Astrocyte of the hippocampus (primary cell): ENCODE measurements at places on chromosomes 12 and 14.
A peak's percentile ranks its signal among the peaks of the same experiment; 100 is the strongest.

DNA sequence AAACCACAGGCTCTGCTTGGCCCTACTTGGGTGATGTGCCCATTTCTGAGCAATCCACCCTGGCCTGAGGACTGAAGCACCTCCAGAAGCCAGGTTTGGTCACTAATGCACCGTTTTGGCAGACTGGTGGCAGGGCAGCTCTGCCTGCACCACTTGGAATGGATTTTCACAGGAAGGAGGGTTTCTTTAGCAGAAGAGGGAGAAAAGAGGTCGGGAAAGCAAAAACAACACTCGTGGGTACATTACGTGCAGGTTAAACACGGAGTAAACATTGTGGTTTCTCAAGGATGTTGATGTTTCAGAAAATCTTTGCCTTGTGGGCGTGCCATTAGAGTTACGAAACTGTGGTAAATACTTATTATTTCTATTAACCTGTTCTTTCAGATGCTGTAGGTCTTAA is 70.8 kb downstream of the KCNA5 start:
- no peak for DNase-seq

GRCh38 chr14:100062590-100062989 is 2.6 kb upstream of the EVL start:
- DNase-seq: no peak

DNA sequence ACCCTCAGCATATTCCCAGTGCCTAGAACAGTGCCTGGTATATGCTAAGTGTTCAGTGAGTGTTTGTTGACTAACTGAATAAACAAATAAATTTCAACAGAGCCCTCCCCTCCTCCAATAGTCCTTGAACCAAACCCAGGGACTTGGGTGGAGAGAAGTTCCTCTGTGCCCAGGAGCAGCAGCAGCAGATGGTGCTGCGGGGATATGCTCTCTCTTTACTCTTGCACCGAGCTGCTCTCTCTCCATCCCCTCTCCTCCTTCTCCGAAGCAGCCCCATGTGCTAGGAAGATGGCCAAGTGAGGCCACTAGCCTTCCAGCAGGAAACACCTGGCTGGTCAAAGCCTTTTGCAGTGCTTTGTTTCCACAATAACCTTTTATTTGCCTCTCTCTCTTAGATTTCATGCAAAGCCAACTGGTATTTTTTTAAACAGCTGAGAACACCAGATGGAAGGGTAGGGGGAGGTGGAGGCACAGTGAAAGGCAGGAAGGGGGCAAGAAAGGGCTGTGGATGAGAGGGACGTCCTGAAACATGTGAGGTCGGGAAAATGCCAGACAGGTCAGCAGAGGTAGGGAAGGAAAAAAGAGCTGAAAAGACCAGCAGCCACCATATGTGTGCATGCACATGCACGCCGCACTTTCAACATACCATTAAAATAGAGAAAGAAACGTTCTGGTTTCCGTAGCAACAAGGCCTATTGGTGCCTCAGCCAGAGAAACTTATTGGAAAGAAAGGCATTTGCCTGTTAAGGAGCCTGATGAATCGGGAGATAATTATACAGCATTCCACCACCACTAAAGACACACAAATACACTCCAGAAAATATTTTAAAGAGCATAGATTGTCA is 78.9 kb downstream of the EMP1 start:
- DNase-seq: no peak

DNA sequence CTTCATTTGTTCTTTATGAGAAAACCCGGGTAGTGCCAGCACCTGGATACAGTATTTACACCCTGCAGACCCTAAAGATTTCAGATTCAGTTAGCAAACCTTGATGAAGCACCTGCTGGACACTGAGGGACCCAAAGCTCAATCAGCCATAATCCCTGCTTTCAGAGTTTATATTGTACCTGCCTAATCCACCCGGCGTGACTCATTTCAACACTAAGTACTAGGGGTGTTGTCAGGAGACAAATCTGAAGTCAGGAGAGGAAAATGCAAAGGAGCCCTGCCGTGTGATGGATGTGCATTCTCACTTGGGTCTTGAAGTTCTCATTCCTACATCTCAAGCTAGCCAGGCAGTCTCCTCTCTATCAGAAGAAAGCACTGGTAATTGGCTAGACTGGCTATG is 176.7 kb upstream of the BCL2L14 start:
- DNase-seq: no peak

DNA sequence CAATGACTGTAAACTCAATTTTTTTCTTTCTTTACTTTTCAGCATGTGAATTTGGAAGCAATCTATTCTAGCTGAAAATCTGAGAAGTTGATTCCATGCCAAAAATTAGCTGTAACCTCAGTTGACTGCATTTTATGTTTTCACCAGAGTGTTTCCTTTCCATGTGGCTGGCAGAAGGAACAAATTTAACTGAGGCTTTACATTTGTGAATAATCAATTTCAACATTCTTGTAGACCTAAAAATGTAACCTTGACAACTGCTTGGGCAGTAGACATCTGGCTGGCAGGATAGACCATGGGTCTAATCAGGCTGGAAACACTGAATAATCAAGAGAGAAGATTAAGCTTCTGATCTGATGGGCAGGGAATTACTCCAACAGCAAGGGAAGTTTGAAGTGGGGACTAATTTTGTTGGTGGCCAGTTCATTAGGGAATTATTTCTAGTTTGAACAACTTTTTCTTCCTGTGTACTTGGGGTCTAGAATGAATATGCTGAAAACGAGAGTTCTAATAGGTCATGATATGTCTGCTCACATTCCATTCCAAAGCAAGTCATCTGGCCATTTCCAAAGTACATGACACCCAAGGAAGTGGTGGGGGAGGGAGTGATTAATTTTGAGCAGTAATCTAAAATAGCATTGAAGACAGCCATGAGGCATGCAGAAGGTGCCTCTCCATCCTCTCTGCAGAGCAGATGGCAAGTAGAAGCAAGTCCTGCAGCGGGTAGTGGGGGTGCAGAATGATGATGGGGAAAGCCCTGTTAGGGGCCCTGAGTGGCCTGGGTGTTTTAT is 68.2 kb downstream of the ATP23 start:
- DNase-seq: peak; percentile 22

- DNase-seq: no peak
Measured at GRCh38 chr14:100027771-100028490, 37.3 kb upstream of the EVL start.

DNA sequence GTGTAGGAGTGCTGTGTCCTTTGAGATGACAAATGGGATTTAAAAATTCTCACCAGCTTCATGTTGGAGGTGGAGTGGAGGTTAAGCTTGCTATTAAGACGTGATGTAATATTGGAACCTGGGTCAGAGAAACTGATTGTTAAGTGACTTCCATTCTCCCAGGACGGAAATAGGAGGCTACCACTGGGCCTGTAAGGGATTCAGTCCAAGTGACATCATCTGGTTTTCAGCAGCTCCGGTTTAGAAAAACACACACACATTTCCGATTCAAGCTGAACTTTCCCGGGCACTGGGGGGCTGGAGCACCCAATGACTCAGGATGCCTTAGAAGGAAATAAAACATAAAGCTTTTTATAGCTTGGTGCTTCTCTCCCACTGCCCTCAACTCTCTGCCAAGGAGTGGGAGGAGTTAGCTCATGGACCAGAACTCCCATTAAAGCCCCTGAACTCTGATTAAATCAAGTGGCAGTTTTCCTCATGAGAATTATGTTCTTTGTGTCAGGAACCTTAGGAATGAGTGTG is 12.4 kb downstream of the CALM1 start:
- peak; percentile 94 for DNase-seq

DNA sequence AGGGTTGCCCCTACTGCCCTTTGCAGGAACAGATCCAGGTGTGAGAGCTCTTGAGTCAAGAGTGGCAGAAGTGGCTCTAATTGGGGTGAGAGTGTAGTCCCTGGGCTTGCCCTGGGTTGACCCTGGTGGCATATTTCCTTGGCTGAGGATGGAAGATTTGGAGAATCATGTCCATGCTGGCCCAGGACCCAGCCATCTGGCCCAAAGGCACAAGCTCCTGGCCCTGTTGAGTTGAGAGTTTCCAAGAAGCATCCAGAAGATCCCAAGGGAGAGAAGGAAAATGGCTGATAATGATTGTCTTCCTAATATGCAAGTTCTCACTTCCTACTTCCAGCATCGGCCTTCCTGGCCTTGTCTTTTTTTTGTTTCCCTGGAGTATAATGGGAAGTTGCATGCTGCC is 55.5 kb upstream of the SRSF5 start:
- DNase-seq: no peak

GRCh38 chr12:14951851-14952250 is 9.6 kb downstream of the ARHGDIB start:
- no peak for DNase-seq

GRCh38 chr12:121005346-121005815 is 10.9 kb downstream of the C12orf43 start:
- peak; percentile 62 for DNase-seq

DNA sequence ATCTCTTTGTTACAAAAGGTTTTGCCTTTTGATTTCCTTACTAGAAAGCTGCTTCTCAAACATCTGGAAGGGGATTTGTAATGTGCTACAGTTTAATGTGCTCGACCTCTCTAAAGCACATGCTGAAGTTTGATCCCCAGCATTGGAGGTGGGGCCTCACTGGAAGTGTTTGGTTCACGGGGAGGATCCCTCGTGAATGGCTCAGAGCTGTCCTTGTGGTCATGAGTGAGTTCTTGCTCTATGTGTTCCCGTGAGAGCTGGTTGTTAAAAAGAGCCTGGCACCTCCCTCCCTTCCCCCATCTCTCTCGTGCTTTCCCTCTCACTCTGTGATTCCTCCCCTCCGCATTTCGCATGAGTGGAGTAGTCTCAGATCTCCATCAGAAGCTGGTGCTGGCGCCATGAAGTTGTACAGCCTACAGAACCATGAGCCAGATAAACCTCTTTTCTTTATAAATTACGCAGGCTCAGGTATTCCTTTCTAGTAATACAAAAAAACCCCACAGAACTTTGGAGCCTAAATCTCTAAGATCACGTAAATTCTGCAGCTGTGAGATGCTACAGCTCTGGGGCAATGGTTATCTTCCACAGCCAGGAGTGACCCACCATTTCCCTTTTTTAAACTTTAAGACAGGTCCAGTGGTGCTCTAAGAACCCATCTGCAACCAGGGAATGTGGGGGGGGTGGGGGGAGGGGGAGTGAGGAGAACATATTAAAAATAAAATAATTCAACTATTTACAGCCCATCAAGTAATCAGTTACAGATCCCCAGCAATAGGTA is 214.4 kb downstream of the FOXN3 start:
- DNase-seq: no peak

DNA sequence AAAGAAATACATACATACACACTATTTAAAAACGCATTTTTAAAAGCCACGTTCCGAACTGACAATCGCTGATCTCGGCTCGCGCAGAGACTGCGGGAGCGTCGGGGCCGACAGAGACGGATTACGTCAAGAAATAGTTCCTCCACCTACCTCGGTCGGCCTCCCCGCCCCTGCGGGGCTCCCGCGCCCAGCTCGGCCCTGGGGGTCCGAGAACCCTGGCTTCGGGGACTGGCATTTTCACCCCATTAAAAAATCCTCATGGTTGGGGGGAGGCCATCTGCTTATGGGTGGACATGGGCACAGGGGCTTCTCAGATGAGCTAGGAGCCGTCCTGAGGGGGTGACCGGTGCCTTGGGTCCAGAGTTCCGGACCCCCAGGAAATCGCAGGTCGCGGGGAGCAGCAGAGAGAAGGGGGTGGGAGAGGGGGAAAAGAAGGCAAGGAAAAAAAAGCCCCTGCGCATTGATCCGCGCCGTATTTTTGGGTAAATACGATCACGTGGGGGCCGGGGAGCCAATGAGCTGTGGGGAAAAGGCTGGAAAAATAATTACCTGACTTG is 324 bp upstream of the HOXC9 start:
- no peak for DNase-seq

- DNase-seq: no peak
Measured at GRCh38 chr12:22121224-22121623, 75.2 kb downstream of the CMAS start.

DNA sequence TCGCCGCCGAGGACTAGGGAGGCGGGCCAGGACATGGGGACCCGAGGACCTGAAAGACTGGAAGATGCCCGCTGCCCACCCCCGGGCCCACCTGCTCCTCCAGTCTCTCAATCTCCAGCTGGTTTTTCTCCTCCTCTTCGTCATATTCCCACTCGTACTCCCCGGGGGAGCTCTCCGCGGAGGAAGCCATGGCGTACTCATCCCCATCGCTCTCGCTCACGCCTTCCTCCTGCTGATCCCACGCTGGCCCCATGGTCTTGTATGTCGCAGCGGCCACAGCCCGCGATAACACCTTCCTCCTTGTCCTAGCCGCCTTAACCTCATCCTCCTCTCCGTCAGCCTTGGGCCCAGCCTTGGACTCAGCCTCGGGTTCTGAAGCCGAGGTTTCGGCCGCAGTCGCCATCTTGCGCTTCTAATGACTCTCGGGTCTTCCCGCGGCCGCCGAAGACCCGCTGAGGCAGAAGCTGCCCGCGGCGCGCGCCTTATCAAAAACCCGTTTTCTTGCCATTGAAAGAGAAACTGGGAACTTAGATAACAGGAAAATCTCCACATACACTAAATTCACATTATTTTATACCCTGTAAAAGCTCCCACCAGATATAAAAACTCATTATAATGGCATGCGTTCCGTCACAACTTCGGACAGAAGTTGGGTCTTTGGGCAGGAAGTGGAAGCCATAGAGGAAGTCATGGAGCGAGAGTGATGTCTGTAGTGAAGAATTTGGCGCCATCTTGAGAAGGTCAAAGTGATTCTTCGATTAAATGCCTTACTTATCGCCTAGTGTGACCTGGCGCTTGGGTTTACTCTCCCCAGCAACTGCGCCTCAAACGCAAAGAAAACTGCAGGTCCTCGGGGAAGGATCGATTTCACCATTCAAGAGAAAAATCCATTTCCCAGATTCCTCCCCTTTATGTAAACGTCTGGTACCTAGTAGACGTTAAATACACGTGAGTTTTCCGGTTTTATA is at the start of gene SART3:
SART3 (minus strand) TSS at position 422 of the 968 bp plus-strand sequence; CDS start at position 403, 19 bp downstream.
- DNase-seq: peak; percentile 92

- no peak for DNase-seq
Measured at GRCh38 chr14:66496911-66497310, 10.7 kb downstream of the CCDC196 start.

- DNase-seq: no peak
Measured at GRCh38 chr12:1582709-1583050, 11.7 kb downstream of the FBXL14 start.

DNA sequence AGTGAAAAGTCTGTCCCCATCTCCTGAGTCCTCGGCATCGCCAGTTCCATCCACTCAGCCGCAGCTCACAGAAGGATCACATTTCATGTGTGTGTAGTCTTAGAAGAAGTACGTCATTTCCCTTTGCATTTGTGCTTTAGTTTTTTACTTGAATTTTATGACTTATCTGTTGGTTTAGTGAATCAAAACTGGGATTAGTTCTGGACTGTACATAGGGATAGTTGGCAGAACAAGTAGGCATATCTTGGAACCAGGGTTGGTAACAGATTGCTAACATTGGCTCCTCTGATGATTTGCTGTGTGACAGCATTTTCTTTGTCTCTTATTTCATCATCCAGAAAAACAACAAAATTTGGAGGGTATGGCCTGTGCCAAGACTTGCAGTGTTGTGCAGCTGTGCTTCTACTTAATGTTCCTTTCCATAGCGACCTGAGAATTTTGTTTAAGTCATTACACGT is 69.6 kb upstream of the AEBP2 start:
- no peak for DNase-seq

- no peak for DNase-seq
Measured at GRCh38 chr12:85182699-85183098, 97.3 kb upstream of the ALX1 start.
